Small intestine (tissue), 16 donors: ENCODE measurements at places on chromosomes 2 and 18.

- no peak for DNase-seq
Observed at GRCh38 chr2:8333177-8333831, 348.6 kb upstream of the ID2 start.

DNA sequence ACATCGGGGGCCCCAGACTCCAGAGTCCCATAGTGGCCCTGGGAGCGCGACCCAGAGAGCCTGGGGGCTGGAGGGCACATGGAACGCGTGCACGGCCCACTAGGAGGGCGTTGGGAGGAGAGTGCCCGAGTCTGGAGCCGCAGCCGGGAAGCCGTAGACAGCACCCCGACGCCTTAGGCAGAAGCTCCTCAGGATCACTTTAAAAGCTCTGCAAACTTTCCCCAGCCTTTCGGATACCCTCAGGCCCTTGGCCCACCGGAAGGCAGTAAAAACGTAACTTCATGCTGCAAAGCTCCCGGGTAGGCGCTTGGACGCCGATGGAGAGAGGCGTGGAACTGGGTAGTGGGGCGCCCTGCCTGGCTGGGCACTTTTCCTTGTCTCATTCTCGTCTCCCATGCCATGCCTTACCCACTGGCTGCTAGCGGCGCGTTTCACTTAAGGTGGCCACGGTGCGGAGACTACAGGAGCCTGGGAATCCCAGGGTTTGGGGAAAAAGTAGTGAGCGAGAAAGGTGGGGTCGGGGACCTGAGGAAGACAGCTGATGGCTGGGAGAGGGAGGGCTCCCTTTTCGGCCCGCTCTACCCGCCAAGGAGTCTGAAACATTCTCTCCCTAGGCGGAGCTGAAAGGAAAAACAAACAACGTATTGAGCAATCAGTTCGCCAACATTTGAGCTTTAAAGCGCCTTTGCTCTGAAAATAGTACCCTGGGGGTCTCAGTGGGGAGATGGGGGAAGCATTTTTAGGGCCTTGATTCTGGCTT lies 141.8 kb downstream of the MEIS1 start:
- DNase-seq: peak; percentile 3

DNA sequence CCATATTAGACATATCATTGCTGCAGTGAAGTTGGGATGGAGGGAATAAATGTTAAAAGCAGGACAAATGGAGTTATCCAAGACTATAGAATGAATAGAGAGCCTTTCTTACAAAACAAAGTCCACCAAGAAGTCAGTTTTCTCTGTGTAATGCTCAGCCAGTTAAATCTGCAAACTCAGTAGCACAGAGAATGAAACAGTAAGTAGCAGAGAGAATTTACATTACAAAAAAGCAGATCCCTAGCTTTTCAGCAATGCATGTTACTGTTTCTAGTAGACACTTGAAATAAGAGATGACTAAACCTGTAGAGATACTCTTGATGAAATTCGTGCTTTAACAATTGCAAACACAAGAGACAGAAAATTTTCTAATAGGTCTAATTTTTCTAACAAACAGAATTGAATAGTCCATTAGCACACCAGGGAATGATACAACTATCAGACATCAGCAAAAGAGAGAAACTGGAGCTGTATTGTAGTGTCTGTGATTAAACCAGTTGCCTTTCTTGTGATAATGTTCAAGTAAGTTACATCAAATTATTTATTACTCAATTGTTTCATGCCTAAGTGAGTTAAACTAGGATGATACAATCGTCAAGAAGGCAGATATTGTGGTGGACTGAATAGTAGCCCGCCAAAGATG lies 322.2 kb upstream of the DDX18 start:
- DNase-seq: no peak

DNA sequence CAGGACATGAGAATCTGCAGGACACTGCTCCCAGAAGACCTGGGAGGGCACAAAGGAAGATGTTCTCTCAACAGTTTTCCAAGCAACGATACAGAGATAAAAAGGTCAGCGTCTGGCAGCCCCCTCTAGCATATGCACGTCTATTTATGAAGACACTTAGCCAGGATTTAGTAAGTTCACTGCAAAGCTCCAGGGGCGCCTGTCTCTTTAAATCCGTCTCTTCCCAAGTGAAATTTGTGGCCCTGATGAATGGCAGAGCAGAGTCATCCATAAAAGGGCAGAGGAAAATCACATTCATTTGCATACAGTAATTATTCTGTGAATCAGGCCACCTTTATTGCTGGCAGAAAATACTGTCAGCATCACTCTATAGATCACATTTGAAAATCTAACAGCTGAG lies 390.9 kb upstream of the SMIM21 start:
- no peak for DNase-seq

DNA sequence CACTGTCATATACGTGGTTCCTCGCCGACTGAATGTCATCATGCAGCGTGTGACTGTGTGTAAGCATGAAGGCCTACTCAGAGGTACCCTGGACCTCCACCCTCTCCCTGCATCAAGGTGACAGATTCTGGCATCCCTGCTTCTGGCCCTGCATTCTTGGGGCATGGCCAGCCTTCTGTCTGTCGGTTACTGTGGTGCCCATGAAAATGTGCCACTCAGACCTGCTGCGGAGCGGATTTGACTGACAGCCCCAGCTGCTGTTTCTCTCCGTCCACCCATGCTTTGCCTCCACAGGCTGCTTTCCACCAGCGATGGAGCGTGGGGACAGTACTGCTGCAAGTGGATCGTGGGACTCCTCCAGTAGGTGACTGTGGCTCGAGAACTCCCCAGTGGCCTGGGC lies 9.6 kb downstream of the TMEM177 start:
- DNase-seq: no peak

- peak; percentile 45 for DNase-seq
Observed at GRCh38 chr2:74146929-74147726, 584 bp downstream of the BOLA3 start.

GRCh38 chr2:237152361-237152760 lies 66.7 kb downstream of the COPS8 start:
- no peak for DNase-seq

DNA sequence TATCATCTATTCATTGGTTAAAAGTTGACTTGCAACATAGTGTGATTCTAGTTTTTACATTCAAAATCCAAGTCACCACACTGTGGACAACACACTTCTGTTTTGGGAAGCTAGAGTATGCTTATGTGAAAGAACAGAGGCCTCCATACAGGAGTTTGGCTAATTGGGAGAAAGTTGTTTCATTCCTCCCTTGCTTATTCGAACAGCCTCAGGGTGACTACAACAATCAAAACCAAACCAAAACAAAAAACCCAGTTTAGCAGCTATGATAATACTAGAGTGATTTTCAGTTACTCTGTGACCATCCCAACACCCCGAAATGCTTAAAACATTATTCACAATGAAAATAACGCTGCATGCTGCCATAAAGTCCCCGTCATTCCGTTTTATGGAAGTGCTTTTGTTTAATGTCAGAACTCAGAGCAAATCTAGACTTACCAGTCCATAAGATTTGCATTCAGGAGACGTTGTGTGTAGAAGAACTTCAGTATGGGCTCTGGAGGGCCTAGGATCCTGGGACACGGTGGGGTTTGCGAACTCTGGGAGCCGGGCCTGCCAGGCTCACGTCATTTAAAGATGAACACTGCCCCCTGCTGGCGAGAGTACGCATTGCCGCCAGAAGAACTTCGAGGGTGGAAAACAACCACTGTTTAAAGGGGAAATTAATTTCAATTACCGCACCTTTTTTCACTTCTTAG lies 111.4 kb downstream of the FTCDNL1 start:
- DNase-seq: peak; percentile 79

- DNase-seq: no peak
Observed at GRCh38 chr2:174527101-174527721, 40.4 kb upstream of the GPR155 start.

- DNase-seq: no peak
Observed at GRCh38 chr2:172847188-172847587, 111.5 kb downstream of the RAPGEF4 start.

- no peak for DNase-seq
Observed at GRCh38 chr2:233919938-233920337, 2.8 kb downstream of the TRPM8 start.

DNA sequence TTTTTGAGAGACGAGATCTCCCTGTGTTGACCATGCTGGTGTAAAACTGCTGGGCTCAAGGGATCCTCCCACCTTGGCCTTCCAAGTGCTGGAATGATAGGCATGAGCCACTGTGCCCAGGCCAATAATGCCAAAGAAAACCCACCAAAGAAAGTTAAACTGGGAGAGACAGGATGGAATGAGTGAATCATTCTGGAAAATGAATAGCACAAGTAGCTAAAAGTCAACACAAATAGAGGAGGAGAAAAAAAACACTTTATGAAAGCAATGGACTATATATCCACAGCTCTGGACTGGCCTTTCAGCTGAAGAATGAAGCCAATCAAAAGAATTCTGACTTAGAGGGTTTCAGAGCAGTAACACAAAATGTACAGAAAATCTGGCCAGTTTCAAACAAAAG lies 23.9 kb downstream of the IAH1 start:
- DNase-seq: no peak

DNA sequence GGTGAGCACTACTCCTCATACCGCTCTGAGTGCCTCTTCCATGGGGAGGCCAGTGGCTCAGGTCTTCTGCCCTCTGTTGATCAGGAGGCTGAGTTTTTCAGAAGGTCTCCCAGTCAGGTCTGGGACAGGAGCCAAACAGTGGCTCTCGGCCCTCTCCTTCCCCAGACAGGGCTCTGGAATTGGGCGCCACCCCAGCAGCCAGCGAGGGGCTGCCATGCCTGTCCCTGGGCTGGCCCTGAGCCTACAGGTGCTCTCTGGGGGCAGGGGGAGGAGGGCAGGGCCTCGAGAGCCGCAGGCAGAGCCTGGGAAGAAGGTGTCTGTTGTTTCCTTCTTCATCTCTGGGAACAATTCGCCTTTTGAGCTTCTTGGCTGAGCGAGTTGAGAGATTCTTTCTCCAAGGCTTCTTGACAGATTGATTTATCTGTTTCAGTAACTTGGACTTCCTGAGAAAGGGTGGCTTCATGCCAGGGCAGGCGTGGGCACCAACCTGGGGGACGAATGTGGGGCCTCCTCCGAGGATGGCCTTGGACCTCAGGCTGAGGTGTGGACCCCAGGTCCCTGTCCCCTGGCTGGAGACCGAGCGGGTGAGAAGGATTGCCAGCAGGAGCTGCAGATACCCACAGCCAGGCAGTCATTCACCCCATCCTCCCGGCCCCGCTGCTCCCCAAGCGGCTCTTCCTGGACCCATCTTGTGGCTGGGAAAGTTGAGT lies 64.7 kb upstream of the GLI2 start:
- DNase-seq: no peak

DNA sequence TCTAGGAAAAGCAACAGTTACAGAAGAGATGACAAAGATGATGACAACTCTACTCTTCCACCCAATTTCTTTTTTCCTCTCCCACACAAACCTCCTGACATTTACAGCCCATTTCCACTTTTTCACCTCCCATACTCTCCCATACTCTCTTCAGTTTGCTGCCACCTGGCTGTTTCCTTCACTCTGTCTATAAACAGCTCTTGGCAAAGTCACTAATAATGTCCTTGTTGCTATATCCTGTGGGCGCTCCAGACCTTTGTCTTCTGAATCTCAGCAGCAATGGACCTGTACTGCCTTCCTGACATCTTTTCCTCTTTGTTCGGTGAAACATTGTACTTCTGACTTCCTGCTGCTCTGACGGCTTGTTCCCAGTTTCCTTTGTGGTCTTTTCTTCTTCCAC lies 60.7 kb upstream of the CAVIN2 start:
- DNase-seq: no peak

GRCh38 chr2:17747684-17748452 lies 5.7 kb downstream of the SMC6 start:
- DNase-seq: no peak

GRCh38 chr2:9251154-9252001 lies 44.8 kb downstream of the ASAP2 start:
- no peak for DNase-seq

GRCh38 chr2:27735263-27735904 lies 36.1 kb upstream of the MRPL33 start:
- peak; percentile 75 for DNase-seq

GRCh38 chr2:240200230-240201051 lies 60.0 kb upstream of the OTOS start:
- DNase-seq: peak; percentile 6

GRCh38 chr2:96839293-96839874 lies 4.4 kb downstream of the ANKRD23 start:
- DNase-seq: peak; percentile 60

GRCh38 chr2:29310650-29311348 lies 195.6 kb downstream of the CLIP4 start:
- no peak for DNase-seq

GRCh38 chr18:63817441-63818051 lies 42.3 kb downstream of the SERPINB7 start:
- no peak for DNase-seq

DNA sequence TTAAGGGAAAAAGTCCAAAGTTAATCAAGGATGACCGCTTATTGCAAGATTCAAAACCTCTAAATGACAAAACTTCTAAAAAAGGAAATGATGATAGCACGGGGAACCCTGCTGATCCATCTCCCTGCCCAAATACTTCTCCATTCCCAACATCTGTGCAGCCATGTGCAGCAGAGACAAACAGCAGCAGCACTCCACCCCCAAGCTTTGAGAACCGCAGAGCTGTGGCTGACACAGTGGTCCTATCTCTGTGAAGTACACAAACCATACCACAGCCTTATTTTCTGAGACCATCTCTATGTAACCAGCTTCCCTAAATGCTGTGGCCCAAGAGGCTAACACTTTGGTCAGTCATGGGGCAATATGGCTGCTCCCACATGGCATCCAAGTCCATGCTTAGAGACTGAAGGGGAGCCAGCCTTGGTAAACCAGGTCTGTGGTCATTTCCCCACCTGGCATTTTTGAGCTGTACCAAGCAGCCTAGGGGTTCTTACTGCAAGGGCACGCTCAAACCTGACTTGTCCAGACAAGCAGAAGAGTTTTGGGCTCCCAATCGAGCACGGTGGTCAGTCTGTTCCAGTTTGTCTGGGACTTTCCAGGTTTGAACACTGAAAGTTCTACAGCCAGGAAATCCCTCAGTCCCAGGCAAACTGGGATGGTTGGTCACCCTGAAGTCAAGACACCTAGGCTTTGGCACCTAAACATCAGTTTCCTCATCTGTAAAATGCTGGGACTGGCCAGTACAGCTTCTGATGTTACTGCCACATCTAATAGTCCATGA lies 17.1 kb upstream of the NFE2L2 start:
- no peak for DNase-seq

DNA sequence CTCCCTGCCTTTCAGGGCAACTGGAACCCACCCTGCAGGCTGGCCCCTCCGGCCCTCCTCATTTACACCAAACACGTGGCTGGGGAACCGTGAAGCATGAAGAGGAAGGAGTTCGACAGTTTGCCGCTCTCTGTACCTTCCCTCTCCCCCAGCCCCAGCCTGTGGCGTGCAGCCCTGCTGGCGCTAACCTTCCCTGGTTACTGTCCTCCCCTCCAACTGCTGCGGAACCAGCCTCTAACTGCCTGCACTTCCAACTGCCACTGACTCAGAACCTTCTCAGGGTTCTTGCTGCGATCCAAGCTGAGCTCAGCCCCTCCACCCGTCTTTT lies 19.2 kb upstream of the GNAL start:
- no peak for DNase-seq

GRCh38 chr2:20421988-20422370 lies 24.9 kb upstream of the RHOB start:
- DNase-seq: no peak

- no peak for DNase-seq
Observed at GRCh38 chr2:164388511-164388910, 232.8 kb downstream of the GRB14 start.

- DNase-seq: no peak
Observed at GRCh38 chr2:118584877-118585276, 262.6 kb downstream of the EN1 start.

GRCh38 chr2:1836321-1836860 lies 92.1 kb upstream of the PXDN start:
- DNase-seq: no peak
